Activated CD4-positive, alpha-beta T cell treated with anti-CD3 and anti-CD28 coated beads for 24 hours (primary cell): ENCODE measurements at places on chromosomes 12 and 14.

DNA sequence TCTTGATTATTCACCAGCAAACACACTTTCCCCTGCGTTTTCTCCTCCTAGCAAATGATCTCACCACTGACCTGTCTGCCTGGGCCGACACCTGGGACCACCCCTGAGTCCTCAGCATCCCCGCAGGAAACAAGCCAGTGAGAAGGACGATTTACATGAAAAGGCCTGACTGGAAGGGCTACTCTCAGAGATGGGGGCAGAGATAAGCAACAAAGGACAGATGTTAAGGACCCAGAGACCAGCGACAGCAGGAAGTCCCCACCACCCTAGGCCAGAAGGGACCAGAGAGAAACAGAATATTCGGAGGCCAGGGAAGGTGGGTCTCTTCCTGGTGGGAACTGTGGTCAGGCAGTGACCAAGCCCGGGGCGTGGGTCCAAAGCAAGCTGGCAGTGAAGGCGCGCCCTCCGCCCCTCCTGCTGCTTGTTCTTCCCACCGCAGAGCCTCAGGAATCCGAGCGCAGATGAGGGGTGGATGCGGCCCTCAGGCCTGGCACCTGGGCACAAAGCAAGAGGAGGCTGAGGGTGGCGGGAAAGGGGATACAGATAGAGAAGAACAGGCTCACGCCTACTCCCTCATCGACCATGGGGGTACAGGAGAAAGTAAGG is 55.8 kb downstream of the STX2 start:
- no peak for DNase-seq

GRCh38 chr12:3182426-3182825 is 105.2 kb downstream of the TSPAN9 start:
- no peak for DNase-seq

DNA sequence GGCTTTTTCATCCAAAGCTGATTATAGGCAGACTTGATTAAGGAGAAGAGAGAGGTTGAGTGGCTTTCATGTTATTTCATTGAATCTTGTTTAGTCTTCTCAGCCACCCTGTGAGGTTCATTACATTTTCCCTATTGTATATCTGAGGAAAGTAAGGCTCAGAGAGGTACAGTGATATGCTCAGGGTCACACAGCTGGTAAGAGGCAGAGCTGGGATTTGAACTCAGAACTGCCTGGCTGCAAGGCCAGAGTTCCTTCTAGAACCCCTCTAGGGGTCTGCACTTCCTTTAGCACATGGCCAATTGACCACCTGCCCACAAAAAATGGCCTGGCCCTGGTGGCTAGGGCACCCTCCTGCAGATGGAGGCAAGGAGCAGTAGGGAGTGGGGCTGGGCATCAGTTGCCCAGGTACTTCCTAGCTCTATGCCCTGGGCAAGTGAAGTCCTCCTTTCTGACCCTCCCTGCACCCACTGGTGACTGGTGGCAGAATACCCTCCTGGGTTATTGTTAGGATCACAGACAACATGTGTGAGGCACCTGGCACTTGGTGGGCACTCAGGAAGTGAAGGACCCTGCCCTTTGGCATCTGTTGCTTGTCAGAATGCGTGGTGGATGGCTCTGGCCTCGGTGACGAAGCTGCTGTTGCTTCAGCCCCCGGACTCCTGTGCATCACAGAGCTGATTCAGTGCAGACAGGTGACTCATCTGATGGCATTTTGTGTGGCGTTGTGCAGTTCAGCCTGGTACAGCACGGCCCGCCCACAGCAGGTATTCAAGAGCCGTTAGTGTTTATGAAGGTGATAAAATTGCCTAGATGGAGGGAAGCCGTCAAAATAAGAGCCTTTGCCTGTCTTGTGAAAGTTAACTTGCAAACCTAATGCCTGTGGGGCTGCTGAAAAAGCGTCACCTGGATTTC is 115.8 kb downstream of the SLC25A47 start:
- DNase-seq: peak; percentile 11

GRCh38 chr12:26122061-26122680 is 2.7 kb downstream of the BHLHE41 start:
- DNase-seq: no peak

DNA sequence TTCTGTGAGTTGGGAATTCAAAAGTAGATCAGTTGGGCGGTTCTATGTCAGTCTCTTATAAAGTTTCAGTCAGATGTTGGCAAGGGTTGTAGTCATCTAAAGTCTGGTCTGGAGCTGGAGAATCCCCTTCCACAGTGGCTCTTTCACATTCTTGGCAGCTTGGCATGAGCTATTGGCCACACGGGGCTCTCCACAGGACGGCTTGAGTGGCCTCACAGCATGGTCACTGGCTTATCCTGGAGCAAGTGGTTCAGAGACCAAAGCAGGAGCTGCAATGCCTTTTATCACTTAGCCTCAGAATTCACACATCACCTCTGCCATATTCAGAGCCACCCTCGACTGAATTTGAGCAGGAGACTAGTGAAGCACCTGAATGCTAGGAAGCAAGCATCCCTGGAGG is 7.1 kb upstream of the KICS2 start:
- no peak for DNase-seq

DNA sequence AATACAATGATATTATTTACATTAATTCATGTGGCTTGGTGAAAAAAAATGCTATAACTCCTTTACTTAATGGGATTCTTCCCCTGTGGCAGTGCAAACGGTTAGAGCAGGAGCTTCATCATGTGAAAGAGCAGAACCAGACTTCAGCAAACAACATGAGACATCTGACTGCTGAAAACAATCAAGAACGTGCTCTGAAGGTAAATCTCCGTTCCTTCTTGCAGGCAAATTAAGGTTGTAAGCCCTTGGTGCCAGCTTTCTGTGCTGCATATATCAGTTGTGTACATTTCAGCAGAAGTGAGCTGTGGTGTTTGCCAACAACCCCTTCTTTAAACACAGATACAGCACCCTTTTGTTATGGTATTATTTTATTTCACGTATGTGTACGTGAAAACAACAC is 171.7 kb downstream of the MIPOL1 start:
- DNase-seq: no peak

DNA sequence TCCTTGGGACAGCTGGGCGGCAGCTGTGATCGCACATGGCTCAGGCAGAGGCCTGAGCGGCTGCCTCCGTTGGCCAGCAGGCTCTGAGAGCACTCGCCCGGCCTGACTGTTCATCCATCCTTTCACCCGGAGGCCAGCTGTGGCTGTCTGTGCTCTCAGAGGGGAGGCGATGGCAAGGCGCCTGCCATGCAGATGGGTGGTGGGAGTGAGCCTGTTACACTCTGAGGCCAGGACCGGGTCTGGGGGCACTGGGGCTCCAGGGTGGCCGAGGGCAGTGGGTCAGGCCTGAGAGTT is 292.3 kb downstream of the TMEM121 start:
- DNase-seq: no peak

DNA sequence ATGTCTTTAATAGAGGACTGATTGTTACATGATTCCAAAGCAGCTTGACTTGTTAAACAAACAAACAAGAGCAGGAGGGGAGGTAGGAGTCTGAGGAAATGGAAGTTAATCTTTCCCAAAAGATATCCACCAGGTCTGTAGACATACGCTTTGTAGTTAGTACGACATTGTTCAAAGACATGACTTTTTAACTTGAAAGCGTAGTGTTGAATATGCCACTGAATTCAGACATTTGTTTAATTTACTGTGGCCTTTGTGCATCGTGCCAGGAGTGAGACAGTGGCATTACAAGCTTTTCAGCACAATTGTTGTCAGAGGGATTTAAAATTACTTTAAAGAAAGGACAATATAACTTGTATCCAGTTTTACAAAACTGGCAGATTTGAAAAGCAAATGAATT is 53.0 kb downstream of the SAV1 start:
- no peak for DNase-seq

DNA sequence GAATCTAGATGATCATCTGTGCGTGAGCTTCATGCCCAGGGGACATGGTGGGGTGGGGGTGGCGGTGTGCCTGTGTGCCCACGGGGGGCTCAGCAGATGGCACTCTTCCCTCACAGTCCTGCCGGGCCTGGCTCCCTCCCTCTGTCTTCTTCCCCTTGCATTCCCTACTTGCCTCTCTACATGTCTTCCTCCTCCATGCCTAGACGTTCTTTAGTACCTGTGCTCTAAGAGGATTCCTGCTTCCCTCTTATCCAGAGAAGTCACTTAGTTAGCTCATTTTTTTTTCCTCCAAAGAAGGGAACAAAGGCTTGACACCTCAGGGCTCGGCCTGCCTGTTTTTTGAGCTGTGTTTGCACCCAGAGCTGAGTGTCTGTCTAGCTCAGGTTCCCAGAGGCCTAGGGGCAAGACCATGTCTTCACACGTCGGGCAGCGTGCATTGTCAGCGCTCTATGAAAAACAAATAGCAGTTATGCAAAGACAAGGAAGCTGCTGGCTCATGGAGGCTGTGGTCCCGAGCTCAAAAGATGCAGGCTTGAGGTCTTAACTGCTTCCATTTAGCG is 48.8 kb downstream of the NINJ2 start:
- peak; percentile 19 for DNase-seq

GRCh38 chr12:113332688-113333417 is 2.1 kb downstream of the SLC8B1 start:
- no peak for DNase-seq

GRCh38 chr14:96050482-96050881 is 11.3 kb downstream of the C14orf132 start:
- no peak for DNase-seq

DNA sequence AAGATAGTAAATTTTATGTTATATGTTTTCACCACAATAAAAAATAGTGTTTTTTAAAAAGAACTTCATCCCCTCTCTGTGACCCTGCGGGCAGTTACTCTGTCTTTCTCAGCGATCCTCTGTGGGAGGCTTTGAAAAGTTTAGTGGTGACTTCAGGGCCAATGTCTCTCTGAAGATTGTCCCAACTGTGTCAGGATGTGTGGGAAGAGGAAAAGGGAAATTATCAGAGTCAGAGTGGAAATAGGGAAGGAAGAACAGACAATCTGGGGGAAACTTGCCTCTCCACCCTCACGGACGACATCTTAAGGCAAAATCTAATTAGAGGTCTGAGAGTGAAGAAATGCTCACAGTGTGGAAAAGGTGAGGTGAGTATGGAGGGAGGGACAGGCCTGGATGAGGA is 3.5 kb upstream of the OR10P1 start:
- DNase-seq: no peak

- DNase-seq: no peak
Observed at GRCh38 chr14:30998100-30998706, 27.2 kb upstream of the AP4S1 start.

- DNase-seq: no peak
Observed at GRCh38 chr14:92553438-92553837, 39.9 kb downstream of the RIN3 start.

DNA sequence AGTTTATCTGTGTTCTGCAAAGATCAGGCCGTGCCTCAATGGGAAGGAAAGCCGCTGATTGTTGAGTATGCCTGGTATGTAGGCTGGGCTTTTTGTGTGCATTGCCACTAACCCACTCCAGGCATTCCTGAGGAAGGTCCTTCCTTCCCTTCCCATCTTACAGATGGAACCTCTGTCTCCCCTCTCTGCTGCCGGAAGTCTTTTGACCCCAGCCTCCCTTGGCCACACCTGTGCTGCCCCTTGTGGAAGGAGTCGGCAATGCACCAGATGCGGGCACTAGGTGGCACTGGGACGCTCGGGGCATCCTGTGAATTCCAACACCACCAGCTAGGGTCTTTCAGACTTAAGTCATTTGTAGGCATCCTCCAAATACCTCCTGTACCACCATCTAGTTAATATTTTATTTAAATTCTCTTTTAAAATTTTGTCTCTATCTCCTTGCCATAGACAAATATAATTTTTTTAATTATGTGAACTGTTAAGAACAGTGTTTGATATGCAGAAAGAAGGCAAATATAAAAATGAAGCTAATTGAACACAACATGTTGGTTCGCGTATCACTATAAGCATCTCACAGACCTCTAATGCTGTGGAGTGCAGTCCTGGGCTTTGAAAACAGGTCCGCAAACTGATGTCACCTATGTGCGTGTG is 99.6 kb downstream of the RIN3 start:
- DNase-seq: peak; percentile 47

- peak; percentile 51 for DNase-seq
Observed at GRCh38 chr12:105084251-105085250, at the start of gene ALDH1L2. TSS of gene ALDH1L2 (minus strand) at chr12:105084458. CDS start at chr12:105084436, 22 bp downstream.

DNA sequence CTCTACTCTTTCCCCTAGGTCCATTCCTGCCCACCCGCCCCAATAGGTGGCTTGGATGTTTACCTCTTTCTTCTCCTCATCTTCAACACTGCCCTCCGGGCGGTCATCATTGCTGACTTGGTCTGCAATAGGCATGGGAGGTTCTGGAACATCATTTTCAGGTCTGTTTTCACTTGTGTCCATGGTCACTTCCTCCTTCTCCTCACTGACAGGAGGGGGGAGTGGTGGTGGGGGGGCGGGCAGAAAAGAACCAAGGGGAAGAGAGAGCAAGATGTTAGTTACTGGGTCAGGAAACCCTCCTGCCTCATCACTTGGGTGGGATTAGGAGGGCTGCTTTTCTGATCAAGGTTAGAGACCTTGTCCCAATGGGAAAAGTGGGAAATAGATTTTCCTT is 12.1 kb upstream of the CDH24 start:
- DNase-seq: no peak

DNA sequence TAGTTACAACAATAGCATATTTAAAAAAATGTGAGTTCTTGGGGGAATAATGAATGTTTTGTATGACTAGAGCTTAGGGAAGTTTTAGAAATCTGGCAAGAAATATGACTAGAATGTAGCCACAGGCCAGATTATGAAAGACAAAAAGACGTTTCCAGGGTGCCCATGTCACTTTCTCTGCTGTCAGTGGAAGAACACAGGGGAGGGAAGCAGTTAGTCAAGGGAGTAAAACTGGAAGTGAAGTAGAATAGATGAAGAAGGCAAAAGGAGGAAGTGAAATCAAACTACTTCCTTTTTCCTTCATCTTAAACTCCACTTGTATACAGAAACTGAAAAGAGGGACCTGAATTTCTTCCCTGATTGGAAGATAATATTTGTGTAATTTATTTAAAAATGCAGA is 81.2 kb upstream of the ATP2B1 start:
- DNase-seq: no peak

- DNase-seq: no peak
Observed at GRCh38 chr14:88825078-88825458, 617 bp downstream of the TTC8 start.

DNA sequence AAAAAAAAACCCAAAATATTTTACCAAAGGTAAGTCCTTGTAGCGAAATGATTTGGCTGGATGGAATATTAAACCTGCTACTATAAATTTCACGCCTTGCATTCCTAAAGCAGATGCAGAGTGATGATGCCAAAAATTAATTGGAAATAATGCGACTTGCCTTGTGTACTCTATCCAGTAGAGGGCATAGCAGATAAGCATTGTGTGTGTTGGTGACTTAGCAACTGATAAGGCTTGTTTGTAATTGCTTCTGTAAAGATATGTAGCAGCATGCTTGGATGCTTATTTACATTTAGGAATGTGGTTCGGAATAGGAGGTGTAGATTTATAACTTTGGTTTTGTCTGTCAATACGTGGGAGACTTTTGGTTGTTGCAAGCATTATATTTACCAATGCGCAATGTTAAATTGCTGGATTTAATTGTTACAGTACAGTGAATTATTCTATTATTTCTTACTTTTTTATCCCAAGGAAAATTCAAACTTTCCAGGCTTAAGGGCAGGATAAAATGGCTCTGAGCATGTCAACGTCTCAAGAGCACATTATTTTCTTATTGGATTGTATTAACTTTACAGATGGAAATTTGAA is 80.5 kb downstream of the TMEM260 start:
- DNase-seq: no peak

- DNase-seq: no peak
Observed at GRCh38 chr12:62379723-62380045, 86.9 kb upstream of the MON2 start.
